ENCODE measurements at places on chromosomes 4 and X.

- DNase-seq, result no peak
Observed at GRCh38 chr4:17090063-17090462, 191.6 kb upstream of the LDB2 start.

- no peak for DNase-seq
Observed at GRCh38 chrX:33909836-33910235, 222.3 kb downstream of the FAM47A start.

DNA sequence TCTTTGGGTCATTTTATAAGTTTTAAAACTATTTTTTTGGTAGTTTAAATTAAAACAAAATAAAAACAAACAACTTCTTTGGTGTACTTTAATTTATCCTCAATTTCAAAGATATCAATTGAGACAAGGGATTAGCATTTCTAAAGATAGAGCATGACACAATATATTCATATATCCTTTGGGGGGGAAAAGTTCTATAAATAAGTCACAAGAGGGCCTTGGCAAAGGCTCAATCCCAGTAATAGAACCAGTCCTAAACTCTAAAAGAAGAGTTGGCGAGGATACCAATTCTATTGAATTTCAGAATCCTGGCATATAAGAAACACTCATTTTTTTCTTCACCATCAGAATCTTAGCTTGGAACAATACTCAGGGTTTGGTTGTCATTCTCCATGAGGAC lies 89.7 kb downstream of the COL4A6 start:
- DNase-seq, result no peak

DNA sequence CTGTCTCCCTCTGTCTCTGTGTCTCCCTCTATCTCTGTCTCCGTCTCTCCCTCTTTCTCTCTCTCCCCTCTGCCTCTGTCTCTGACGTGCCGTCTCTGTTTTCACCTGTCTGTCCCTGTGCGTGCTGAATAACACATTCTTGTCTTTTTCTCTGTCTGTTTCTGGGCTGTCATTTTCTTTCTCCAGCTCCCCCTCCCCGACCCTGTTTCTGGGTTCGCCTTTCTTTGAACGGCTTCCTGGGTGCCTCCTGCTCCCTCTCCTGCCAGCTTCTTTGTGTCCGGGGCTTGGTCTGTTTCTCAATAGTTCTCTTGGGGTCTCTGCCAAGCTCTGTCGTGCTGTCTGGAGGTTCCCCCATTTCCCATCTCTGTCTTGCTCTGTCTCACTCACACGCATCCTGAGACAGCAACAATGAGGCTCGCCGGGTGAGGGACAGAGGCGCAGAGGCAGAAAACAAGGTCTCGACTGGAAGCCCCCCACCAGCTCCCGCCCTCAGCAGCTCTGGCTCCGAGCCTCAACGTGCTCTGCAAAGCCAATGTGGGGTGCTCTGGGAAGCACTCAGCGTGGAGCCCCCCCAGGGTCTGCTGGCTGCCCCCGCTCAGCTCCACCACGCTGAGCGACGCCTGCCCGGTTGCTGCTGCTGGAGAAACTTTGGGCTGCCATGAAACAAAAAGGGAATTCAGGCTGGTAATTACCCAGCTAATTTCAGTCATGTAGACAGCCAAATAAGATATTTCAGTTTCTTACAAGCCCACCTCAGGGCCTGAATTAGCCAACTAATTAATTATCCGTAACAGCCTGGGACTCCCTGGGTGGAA lies 3.4 kb downstream of the CPLX1 start:
- DNase-seq, result no peak

DNA sequence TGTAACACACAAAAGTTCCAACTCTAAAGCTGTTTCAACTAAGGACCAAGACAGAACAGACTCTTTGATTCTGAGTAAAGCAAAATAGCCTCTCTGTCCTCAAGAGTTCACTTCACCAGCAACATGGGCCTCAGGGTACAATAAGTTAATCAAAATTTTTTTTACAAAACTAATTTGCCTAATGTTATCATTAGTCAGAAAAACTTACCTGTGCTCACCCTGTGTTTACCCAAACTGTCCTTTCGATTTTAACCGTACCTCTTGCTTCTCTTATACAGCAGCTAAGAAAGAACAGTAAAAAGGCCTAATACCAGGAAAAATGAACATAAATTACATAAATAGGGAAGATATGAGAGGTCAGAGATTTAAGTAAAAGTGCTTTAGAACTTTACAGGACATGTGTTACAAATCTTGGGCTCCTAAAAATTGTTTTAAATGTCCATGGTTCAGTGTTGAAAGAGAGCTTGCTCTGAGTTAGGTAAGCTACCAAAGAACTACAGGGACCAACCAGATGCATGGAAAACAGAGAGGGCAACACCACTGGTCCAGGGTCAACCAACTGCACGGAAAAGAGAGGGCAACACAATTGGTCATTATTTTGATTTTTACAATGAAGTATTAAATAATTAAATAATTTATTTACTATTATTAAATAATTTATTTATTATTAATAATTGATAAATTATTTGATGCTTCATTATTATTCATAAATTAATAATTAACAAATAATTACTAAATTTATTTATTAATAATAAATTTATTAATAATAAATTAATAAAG lies 73.1 kb downstream of the FAT1 start:
- no peak for DNase-seq

- no peak for DNase-seq
Observed at GRCh38 chrX:129717892-129718291, 20.9 kb upstream of the XPNPEP2 start.

DNA sequence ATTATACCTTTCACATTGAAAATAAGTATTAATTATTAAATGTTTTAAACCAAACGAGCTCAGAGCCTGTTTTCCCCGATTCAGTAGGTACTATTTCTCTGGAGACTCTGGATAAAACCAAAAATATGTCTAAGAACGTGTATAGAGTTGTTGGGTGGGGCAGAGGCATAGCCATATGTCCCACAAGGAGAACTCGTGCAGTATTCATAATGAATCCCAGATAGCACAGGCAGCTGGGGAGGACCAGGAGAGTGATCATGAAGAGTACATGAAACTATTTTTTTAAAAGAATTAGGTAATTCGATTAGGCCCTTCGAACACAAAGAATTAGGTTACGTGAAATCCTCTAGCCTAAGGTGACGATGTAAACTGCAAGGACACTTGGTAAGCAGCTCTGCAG lies 76.1 kb downstream of the CLDN22 start:
- no peak for DNase-seq

GRCh38 chrX:13164611-13165010 lies 120.2 kb upstream of the FAM9C start:
- DNase-seq, result no peak

DNA sequence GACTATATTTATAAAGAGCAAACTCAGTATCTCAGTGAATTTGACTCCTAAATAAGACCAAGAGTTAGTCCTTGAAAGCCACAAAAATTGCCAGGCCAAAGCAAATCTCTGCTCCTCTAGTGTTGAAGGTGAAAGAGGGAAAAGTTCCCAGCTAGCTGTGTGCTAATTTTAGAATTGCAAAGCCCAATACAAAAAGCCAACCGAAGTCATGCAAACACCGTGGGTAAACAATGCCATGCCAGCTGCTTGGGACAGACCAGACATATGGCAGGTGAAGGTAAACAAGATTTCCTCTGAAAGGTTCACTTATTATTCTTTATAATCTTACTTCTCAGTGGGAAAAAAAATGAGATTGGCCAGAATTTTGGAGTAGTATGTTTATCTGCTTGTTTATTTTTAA lies 80.5 kb upstream of the LNX1 start:
- no peak for DNase-seq

DNA sequence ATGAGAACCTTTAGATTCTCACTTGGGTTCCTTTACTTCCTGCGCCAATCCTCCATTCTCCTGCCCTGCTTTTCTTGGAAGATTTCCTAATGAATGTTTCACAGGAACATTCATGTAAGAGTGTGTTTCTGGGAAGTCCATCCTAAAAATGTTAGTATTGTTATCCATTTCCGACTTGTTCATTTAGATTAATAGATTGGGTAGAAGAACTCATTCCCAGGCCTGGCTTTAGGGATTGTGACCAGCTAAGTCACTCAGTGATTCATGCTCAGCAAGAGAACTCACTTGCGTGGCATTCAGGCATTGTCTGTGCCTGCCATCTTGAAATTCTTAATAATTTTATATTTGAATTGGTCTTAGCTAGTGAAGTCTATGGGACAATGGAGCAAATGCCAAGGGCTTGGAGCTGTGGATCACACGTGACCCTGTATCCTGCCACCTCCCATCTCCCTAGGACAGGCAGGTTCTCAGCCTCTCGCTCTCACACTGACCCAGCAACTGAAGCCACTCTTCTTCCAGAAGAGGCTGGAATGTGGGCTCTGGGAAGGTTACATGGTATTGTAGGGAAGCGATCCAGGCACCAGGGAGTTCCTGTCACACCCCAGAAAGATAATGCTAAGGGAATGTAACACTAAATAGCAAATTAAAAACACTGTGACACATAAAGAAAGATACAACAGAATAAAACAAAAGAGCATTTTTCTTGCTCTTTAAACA lies 562.1 kb downstream of the TMA16 start:
- no peak for DNase-seq

DNA sequence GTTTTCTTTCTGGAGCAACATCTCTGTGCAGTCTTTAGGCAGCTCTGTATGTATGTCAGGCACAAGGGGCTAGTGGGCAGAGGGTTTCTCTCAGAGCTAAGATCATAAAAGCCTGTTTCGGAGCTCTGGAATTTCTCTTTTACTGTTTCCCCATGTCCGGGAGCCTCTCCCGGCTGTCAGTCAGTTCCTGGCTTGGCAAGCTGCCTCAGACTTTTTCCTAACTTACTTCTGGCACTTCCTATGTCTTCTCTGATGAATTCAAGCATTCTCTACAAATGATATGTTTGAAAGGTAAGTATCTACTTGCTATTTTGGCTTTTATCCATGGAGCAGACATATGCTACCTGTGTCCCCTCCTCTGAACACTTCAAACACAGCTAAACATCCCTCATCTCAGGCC lies 129.3 kb upstream of the PGRMC2 start:
- no peak for DNase-seq
